NCI-H2081 (cell line): ENCODE measurements at places on chromosomes 5 and 9.

DNA sequence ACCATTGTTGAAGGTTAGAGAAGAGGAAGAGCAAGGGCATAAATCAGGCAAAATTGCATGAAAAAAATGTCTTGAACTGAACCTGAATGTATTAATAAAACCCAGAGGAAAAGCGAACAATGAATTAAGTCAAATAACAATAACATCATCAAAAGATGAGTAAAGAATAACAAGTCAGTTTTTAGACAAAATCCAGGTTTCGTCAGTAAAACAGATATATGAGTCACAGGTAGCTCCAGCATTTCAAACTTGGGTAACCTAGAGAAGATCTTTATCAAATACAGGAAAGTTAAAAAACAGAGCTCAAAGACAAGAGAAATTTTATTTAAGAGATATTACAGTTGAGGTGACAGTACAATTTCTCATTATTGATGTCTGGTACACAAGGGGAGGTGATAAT is 332.4 kb downstream of the EFNA5 start:
- DNase-seq = no peak

GRCh38 chr5:82365744-82366228 is 87.6 kb upstream of the RPS23 start:
- DNase-seq = no peak

GRCh38 chr5:32302835-32303754 is 9.6 kb downstream of the MTMR12 start:
- no peak for DNase-seq

GRCh38 chr9:94805585-94805984 is 79.1 kb downstream of the AOPEP start:
- DNase-seq = peak; percentile 39

GRCh38 chr9:19050637-19051591 is 1.7 kb downstream of the RRAGA start:
- DNase-seq = no peak

GRCh38 chr5:35458824-35459207 is 158.8 kb upstream of the SPEF2 start:
- DNase-seq = peak; percentile 12

GRCh38 chr9:125889112-125889475 is 141.9 kb downstream of the PBX3 start:
- no peak for DNase-seq

DNA sequence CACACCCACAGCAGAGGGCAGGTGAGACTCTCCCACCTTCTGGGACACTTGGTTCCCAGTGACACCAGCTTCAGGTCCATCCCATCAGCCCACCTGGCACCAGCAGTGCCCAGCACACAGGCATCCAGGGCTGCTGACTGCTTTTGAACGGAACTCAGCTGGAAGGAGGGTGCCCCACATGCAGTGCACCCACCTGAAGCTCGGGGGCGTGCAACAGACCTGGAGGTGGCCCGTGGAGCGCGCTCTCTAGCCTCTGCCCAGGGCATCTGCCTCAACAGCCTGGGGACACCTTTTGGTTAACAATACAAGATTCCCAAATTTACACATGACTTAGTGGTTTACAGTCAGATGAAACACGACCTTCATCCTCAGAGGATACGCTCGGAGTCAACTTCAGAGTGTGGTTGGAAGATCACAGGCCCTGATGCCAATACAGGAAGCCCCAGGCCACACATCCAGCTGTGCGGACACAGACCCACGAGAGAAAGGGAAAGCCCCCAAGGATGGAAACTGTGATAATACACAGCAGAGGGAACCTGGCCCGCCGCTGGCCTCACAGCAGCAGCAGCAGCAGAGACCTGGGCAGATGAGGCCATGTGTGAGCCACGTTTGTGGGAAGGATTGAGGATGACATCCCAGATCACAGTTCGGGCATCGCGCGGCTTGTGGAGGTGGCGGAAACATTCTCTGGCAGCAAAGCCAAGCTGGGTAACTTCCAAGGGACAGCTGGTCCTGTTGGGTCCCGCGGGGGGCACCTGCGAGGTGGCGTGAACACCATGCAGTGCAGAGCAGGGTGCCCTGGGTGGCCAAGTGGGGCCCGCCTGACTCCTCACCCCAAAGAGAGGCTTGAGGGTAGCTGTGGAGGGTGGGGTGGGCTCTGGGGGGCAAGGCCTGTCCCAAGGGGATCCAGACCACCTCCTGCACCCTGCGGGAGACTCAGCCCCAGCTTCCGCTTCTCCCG is 64.0 kb downstream of the SECISBP2 start:
- DNase-seq = no peak

GRCh38 chr5:67378256-67378655 is 181.7 kb upstream of the CD180 start:
- DNase-seq = no peak

DNA sequence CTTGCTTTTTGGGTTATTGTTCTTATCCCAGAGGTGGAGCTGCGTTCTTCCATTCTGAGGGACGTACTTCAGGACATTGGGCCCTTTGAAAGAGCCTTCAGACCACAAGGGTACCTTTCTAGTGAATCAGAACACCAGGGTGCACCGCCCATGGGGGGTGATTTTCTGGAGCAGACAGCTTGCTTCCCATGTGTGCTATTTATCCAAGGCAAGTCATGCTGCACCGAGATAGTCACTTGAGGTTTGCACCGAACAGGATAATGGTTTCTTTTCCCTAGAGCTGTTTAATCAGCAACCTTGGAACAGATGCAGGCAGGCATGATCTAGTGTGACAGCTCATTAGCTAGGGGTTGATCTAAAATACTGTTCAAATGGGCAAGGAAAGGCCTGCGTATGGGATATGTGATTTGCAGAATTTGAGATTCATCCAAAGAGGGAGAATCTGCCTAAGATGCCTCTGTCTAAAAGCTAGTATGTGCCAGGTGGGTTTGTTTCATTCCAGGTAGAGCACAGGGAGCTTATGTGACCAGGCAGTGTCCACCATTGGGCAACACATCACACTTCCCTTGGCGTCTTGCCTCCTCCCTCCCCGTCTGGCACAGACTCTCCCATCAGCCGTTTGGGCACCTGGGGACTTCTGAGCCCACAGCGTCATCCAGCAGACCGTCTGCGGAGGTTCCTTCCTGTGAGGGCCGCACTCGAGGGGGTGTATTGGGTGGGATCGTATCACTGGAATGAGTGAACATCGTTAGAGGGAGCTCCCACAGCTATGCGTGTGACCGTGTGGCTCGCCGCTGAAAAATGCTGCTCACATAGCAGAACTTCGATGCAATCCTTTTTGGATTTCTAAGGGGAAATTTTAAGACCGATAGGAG is 23.0 kb downstream of the ABL1 start:
- no peak for DNase-seq

DNA sequence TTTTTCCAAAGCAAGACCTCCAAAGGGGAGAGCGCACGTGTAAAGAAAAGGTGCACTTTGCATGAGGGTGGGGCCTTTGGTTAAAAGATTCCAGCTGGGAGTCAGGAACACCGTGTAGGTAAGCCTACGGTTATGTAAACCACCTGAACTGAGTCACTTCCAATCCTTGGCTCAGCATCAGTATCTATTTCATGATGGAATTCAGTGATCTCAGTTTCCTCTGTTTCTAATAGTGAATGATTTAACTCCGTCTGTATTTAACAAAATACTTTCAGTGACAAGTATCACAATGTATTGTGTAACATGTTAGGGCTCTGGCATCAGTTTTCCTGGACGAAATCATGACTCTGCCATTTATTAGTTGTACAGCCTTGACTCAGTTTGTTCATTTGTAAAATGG is 1.3 kb upstream of the SVEP1 start:
- no peak for DNase-seq

DNA sequence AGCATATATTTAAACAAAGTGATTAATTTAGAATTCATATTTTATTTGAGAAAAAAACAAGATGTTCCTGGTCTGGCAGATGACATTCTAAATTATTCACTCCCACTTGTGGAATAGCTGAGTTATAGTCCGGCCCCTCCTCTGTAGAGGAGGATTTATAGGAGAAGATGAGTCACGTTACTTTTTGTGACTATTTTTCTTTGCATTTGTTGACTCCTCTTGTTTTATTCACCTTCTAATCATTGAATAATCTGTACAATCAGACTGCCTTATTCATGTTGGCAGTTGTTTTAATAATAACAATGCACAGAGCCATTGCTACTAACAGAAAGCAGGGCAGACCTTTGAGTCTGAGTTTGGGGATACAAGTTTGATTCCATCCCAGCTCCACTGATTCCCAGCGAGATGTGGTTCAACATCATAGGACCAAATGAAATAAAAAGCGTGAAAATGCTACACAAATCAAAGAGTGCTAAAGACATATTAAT is 23.2 kb downstream of the DOCK8 start:
- DNase-seq = no peak
